ENCODE measurements at places on chromosomes 7 and 10.

GRCh38 chr7:94432817-94433216, 38.1 kb downstream of the COL1A2 start:
- DNase-seq: no peak

DNA sequence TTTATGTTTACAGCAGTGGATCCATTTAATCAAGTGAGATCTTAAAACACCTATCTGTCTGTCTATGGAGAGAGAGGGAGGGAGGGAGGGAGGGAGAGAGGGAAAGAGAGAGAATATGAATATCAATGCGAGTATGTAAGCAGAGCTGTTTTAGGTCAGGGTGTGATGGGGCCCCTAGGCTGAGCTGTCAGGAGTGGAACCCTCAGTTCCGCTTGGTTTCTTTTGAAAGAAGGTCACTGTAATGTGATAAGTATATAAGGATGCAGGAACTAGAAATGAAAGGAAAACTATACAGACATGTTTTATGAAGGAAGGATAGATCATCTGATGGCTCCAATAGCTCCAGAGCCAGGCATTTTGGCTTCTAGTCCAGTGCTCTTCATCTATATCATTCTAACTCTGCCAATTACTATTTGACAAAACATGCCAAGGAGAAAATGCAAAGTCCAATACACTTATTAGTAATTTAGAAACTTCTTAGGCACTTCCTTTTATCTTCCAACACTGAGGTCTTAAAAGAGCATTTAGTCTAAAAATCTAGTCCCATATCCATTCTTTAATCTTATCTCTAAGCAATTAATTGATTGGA, 70.3 kb downstream of the NRCAM start:
- no peak for DNase-seq

DNA sequence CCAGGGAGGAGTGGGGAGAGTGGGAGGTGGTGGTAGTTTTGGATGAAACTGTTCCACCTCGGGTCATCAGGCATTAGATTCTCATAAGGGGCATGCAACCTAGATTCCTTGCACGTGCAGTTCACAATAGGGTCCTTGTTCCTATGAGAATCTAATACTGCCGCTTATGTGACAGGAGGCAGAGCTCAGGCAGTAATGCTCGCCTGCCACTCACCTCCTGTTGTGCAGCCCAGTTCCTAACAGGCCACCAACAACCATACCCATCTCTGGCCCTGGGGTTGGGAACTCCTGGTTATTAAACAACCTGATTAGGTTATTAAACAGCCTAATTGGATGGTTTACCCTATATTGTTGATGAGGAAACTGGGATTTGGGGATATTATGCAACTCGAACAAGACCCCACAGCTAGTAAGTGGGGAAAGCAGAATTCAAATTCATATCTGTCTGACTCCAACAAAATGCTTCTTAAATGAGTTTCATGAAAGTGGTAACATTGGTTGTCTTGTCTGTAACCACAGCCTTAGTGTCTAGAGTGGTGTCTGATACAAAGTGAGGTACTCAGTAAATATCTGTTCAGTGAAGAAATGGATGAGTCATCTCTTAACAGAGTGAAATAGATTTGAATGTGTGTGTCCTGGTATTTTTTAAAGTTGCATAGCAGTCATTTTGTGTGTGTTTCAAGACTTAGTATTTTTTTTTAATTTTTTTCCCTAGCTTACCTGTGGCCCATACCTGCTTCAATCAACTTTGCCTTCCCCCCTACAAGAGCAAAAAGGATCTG, 101.6 kb downstream of the HECTD2 start:
- no peak for DNase-seq

GRCh38 chr7:41315764-41316163, 387.1 kb downstream of the INHBA start:
- DNase-seq: no peak

DNA sequence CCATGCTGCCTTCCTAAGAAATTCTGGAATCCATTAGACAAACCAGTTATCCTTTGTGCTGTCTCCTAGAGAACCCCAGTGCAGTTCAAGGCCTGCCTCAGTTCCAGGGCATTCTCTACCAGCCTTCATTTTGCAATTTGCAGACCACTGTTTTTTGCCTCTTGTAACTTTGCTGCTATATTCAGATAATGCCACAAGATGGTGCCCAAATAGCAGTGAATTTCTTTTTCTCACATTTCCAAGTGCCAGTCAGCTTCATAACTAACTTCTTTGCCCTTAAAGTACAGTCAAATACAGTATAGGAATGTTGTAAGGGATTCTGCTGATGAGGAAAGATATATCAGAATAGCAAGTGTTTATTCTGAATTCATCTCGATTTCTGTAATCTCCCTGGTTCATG, 25.2 kb downstream of the LOXL4 start:
- no peak for DNase-seq

GRCh38 chr7:155795951-155796350, 16.3 kb downstream of the SHH start:
- DNase-seq: no peak

GRCh38 chr7:47817917-47818316, 130.3 kb downstream of the PKD1L1 start:
- DNase-seq: no peak

DNA sequence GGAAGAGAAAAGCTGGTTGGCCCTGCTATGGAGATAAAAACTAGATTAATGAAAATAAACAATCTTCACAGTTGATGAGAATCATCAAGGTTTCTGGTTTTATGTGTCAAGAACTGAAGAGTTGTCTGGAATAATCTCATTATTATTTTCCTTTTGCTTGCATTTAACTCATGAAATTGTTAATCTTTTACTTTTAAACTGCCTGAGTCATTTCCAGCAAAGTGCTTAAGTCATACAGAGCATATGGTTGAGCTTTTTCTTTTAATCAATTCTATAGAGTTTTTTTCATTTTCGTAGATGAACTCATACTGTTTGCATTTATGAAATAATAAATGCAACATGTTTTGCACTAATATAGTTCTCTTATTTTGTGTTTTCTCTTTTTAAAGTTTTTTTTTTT, 747.9 kb downstream of the NXPH1 start:
- DNase-seq: no peak

DNA sequence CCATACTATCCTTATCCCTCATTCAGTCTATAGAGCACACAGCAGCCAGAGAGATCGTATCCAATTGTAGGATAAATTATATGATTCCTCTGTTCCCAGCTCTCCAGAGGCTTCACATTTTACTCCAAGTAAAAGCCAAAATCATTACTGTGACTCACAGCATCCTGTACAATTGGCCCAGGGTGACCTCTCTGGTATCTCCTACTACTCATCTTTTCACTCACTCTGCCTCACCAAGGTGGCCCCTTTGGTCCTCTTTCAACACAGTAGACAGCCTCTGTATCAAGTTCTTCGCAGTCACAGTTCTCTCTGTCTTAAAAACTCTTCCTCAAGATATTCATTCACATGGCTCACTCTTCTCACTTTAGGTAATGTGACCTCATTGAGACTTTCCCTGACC, 72.6 kb upstream of the LSM8 start:
- no peak for DNase-seq

DNA sequence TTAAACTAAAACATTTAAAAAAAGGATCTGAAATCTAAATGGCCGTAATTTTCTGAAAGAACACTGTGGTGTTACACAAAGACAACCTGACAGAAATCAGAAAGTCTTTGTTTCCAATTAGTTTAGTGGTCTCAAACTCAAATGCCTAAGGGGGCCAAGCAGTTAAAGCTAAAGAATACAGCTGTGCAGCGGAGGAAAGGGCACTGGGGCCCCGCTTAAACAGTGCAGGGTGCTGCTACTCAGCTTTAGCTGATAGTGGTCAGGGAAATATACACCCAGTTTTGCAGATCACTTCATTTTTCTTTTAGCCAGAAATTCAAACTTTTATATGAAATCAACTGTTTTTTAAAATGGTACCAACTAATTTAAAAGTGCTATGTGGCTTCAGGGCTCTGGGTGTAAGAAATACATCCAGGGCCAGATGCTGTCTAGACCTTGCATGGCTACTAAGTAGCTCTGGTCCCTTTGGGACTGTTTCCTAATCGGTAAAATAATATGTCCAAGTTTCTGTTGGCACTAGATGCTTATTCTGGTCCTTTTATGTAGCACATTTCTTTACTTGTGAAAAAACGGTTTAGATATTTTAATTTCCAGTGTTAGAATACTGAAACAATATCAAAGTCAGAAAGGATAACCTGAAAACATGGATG, 161.8 kb upstream of the LAMB4 start:
- no peak for DNase-seq

DNA sequence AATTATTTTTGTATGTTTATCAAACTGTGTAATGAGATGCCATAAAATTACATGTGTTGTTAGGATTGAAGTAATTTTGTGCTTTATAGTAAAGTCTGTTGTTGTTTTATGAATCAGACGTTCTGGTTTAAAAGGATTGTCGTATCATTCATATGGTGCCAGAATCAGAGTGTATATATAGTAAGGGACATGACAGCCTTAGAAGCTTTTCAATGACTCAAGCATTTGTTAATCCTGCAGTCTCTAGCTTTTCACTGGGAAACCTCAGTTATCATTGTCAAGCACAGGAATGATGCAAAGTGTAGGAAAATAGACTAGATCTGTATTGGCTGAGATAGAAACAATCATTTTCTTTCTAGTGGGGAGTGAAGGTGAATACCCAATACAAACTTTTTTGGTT, 57.5 kb downstream of the TRRAP start:
- no peak for DNase-seq

GRCh38 chr10:30231071-30231652, 117.9 kb downstream of the MTPAP start:
- no peak for DNase-seq

DNA sequence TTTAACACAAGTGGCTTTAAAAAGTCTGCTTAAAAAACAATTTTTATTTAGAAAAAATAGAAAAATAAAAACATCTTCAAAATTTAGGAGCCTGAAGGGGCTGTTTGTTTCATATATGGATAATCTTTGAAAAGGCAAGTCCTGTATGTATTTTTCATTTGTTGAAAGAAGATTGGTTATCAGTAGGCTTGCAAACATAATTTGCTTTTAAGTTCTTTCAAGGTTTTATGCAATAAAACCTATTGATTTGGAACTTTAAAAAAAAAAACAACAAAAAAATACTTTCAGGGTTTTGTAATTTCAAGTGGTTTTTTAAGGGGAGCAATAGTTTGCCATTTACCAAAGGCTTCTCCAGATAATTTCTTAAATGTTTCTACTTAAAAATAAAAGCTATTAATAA, 35.6 kb downstream of the MPLKIP start:
- no peak for DNase-seq

DNA sequence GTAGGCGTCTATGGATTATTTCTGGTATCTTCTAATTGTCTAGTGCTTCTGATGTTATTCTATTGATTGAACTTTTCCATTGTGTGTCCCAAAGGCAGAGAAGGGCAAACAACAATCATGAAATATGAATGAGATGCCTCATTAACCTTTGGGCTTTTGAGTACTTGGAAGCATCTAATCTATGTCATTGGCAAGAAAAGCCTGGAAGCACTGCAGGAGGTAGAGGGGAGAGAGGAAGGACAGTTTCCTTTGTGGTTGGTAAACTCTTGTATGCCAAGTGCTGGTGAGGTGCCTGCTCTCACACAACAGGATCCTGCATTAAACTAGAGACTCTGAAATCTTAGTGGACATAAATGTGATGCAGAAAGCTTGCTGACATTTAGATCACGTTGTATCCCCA, 155.2 kb upstream of the TPK1 start:
- no peak for DNase-seq

DNA sequence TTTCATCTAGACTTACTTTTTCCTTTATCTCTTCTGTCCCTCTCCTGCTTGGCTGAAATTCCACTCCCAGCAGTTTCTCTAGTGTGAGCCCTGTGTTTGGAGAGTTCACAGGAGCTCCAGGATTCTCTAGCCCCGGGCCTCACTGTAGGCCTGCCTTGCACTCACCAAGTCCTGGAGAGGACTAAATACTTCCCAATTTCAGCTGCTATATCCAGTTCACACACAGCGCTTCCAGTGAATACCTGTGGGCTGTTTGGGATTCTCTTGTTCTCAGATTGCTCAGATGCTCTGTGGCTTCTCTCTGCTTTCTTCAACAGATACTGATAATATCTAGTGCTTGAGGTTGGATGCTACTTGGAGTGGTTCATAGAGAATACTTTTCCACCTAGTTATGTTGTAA, 46.0 kb downstream of the MINPP1 start:
- DNase-seq: no peak

DNA sequence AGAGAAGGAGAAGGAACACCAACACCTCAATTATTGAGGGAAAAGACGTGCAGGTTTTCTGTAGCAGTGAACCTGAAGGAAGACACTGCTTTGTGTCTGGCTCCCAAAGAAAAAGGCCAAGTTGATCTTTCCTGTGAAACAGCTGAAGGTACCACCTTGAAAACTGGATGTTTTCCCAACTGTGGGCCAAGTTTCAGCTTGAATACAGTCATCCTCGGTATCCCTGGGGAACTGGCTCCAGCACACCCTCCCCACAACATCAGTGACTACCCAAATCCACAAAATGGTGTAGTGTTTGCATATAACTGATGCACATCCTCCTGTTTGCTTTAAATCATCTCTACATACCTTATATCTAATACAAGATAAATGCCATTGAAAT, 297.0 kb upstream of the PITRM1 start:
- no peak for DNase-seq

- no peak for DNase-seq
Measured at GRCh38 chr7:108572480-108572879, 2.8 kb downstream of the DNAJB9 start.

GRCh38 chr7:74561898-74562613, 95.5 kb upstream of the GTF2I start:
- DNase-seq: no peak

DNA sequence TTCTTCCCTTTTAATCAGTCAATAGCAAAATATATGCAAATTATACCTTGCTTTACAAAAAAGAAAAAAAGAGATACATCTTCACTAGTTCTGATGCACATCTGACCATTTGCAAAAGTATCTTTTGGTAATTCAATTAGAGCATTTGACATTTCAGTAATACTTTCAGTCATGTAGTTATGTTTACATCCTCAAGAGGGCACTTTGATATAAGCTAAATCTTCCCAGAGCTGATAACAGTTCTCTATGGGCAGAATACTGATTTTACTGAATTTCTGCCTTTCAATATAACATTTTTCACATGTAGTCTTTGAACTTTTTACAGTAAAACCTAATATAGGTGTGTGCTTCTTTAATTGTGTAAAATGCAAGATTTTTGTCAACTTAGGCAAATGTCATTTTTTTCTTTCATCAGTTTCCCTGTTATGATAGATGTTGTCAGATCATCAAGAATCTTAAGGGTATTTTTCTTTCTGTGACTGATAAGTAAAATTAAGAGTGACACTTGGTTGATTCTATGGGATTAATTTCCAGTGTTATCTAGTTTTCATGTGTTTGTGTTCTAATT, 703.5 kb upstream of the SEMA3D start:
- no peak for DNase-seq

DNA sequence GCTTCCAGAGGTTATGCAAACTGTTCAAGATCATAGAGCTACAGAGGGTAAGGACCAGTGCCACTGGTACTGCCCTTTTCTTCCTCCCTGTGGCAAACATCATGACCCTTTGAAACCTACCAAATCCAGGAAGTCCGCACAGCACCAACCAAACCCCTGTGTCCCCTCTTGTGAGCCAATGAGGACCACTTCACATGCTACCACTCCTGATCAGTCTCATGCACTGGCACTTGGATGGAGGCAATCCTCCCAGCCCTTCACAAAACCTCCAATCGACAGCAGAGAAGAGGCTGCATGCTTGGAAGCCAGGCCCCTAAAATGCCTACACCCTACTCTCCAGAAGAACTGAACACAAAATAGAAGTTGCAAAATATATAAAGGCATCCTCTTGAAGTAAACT, 248.0 kb downstream of the TNS3 start:
- no peak for DNase-seq
